Posterior vena cava (tissue), 2 donors: ENCODE measurements at places on chromosomes 2 and 18. TPM values are rescaled to one million over a fixed set of nuclear protein-coding genes. Genes with fewer than 3 reads are reported as not detected.

The PPP1R1C gene
- 0.43 TPM for total RNA-seq

The MRPS9 gene
- 14.4 TPM for total RNA-seq

The EPB41L3 gene
- total RNA-seq = 82.9 TPM

The ZNF892 gene
- total RNA-seq = 4.1 TPM

The NAT8 gene
- total RNA-seq = not detected

The MOGAT1 gene
- not detected for total RNA-seq

The STPG4 gene
- total RNA-seq = 0.52 TPM

The CDH20 gene
- total RNA-seq = 0.38 TPM

The CCDC68 gene
- 4.7 TPM for total RNA-seq

The ALK gene
- 0.37 TPM for total RNA-seq

DNA sequence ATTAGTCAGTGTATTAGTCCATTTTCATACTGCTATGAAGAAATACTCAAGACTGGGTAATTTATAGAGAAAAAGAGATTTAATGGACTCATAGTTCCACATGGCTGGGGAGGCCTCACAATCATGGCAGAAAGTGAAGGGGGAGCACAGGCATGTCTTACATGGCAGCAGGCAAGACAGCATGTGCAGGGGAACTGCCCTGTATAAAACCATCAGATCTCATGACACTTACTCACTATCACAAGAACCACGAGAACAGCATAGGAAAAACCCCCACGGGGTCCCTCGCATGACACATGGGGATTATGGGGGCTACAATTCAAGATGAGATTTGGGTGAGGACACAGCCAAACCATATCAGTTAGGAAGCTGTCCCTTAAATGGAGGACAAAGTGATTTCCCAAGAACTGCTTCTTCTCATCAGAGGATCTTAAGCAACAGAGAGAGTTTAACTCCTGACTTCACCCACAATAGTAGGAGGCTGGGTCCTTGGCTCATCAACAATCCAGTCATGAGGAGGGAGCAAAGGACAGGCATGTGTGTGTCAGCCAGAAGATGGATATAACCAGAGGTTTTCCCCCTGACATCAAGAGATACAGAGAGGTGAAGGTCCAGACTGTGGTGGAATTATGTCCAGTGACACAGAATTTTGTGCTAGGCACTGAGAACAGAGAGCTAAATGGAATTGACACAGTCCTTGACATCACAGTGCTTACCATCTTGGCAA lies 203.8 kb upstream of the SH3BP4 start:
- no peak for DNase-seq

DNA sequence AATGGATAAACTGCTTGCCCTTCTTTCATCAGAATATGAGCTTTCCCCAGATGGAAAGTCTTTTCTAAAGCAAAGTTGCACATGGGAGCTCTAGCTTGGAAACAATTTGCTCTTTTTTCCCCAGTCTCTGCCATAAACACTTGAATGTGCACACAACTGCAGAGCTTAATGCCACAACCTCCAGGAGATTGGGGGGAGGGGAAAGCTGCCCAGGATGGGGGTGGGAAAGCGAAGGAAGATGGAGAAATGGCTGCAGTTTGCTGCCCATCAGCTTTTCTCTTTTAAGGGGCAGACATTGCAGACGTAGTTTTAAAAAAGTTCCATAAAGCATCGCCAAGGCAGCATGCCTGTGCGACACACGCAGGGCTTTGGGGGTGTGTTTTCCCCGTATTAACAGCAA lies 1.5 kb downstream of the ACKR3 start:
- peak; percentile 62 for DNase-seq

- peak; percentile 78 for DNase-seq
Observed at GRCh38 chr2:120892967-120893667, 157.4 kb downstream of the GLI2 start.

DNA sequence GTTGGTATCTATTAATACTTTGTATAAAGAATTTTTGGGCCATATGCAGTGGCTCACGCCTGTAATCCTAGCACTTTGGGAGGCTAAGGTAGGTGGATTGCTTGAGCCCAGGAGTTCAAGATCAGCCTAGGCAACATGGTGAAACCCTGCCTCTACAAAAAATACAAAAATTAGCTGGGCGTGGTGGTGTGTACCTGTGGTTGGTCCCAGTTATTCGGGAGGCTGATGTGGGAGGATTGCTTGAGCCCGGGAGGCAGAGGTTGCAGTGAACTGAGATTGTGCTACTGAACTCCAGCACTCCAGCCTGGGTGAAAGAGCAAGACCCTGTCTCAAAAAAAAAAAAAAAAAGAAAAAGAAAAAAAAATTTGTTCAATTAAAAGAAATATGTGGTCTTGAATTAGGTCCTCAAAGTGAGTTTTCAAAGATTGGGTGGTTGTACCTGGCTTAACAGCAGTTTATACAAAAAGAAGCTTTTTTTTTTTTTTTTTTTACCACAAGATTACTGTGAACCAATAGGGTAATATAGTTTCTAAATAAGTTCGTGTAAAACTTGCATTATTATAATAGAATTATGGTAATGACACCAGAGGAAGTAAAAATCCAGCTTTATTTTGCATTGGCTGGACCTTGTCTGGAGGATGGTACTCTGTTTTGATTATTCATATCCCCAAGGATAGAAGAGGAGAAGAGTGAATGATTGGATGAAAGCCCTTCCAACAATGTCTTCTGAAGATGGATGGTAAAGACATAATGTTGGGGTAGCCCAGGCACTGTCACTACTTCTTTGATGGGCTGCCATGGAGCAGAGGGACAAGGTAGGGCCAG lies 210.3 kb downstream of the MYCN start:
- DNase-seq = no peak

DNA sequence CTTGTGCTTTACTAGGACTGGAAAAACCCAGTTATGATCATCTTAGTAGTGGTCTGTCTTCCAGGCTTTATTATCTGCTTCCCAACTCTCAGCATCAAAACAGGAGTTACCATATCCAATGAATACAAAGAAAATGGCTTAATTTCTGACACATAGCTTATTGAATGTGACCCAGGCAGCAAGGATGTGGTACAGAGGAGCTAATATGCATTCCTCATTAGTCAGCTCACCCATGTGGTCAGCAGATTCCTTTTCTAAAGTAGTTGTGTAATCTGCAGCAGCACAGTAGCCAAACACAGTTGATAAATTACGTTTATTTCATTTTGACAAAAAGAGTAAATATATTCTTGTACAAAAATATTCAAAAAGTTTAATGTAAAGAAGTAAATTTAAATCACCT lies 43.6 kb downstream of the TSPYL6 start:
- no peak for DNase-seq

GRCh38 chr2:20931346-20931745 lies 108.4 kb upstream of the LDAH start:
- DNase-seq = no peak

DNA sequence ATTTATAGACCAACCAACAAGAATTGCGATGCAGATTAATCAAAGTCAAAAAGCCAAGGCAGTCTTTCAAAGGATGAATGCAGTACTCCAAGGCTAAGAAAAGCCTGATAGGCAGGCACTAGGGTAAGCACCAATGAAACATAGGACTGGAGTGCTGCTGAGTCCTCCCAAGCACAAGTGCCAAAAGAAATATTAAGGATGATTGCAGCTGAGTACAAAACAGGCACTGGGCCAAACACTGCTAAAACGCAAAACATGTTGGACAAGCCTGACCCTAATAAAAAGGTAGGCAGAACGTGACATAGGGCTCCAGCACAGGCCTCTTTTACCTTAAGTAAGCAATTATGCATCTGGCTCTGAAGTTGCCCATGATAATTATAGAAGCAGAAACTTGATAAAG lies 160.1 kb upstream of the LRP1B start:
- no peak for DNase-seq

GRCh38 chr2:204515416-204515815 lies 29.9 kb upstream of the PARD3B start:
- no peak for DNase-seq

DNA sequence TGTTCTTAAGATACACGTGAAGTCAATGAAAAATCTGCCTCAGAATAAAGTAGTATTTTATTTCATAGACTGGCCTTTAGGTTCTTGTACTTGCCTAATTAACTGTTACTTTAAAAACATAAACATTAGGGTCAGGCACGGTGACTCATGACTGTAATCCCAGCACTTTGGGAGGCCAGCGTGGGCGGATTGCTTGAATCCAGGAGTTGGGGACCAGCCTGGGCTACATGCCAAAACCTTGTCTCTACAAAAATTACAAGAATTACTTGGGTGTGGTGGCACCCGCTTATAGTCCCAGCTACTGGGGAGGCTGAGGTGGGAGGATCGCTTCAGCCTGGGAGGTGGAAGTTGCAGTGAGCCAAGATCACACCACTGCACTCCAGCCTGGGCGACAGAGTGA lies 16.0 kb upstream of the SNORC start:
- DNase-seq = no peak

GRCh38 chr2:37585295-37585908 lies 86.0 kb downstream of the CDC42EP3 start:
- DNase-seq = no peak

DNA sequence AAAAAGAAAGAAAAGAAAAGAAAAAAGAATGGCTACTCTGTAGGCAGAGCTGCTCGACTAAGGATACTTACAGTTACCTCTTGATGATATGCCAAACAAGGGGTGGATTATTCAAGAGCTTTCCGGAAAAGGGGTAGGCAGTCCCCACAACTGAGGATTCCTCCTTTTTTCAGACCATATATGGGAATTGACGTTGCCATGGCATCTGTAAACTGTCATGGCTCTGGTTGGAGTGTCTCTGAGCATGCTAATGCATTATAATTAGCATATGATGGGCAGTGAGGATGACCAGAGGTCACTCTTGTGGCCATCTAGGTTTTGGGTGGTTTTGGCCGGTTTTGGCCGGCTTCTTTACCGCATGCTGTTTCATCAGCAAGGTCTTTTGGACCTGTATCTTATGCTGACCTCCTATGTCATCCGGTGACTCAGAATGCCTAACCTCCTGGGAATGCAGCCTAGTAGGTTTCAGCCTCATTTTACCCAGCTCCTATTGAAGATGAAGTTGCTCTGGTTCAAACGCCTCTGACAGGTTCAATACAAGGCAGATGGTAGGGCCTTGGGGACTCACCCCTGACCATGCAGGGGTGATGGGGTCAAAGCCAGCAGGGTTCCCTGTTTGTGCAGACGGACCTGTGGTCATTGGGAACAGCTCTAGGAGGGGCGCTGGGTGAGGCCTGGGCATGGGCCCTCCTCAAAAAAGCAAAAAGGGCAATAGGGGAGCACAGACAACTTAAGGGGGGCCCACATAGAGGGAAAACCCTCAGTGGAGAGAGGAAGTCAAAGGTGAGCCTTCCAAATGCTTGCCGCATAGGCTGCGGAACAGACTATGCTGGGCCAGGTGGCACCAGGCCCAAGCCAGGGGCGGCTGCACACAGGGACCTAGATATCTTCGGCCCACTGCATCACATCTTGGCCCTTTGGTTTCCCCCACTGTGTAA lies 251.2 kb upstream of the RAB6C start:
- DNase-seq = peak; percentile 42

- DNase-seq = no peak
Observed at GRCh38 chr2:45895241-45895861, 243.9 kb downstream of the PRKCE start.

- no peak for DNase-seq
Observed at GRCh38 chr2:8204711-8205110, 477.1 kb upstream of the ID2 start.

GRCh38 chr18:33275843-33276242 lies 164.7 kb downstream of the CCDC178 start:
- no peak for DNase-seq

DNA sequence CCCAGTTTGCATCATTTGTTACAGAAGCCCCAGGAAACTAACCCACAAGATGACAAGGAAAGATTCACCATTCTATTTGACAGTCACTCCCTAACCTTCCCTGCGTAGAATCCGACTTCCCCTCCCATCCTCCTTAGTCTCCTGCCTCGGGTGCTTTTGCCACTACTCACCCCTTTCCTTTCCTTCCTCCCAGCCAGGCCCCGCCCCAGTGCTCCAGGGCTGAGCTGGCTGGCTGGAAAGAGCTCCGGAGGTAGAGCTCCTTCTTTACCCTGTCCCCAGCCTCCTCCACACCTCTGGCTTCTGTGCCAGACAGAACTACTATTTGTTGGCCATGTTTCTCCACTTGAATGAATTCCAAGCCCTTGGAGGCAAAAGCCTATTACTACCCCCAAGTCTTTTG lies 317.6 kb upstream of the NCKAP5 start:
- no peak for DNase-seq

GRCh38 chr2:12156349-12156748 lies 409.9 kb downstream of the LPIN1 start:
- no peak for DNase-seq

DNA sequence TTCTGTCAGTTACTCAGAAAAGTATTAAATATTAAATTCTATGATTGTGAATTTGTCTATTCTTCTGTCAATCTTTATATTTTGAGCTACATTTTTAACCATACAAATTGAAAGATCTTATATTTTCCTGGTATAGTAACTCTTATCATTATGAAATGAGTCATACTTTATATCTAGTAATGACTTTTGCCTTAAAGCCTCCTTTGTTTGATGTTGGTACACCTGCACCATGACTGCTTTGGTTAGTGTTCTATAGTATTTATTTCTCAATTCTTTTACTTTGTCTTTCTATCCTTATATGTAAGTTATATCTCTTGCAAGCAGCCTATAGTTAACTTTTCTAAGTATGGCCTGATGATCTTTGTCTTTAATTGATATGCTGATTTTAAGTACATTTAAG lies 13.0 kb downstream of the ZNF236 start:
- no peak for DNase-seq

DNA sequence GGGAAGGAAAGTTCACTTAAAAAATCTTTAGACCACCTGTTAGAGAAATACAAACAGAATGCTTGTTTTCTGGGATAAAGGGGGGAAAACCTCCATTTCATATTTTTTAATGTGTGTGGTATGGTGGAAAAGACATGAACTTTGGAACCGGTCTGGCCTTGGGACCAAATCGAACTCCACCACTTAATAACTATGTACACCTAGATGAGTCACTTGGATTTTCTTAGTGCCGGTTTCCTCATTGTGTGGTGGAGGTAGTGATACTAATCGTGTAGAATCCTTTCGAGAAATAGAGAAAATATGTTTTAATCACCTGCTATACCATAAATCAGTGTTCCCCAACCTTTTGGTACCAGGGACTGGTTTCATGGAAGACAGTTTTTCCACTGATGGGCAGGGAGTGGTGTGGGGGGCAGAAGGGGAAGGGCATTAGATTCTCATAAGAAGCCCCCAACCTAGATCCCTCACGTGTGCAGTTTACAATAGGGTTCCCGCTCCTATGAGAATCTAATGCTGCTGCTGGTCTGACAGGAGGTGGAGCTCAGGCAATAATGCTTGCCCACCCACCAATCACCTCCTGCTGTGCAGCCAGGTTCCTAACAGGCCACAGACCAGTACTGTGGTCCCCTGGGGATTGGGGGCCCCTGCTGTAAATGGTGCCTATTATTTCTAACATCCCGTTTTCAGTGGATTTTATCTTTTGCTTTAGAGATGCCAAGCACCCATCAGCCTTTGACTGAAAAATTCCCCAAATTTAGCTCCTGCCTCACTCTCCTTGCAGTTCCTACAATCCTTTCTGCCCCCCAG lies 308.8 kb downstream of the PRKCE start:
- DNase-seq = no peak

GRCh38 chr2:204770735-204771134 lies 225.5 kb downstream of the PARD3B start:
- DNase-seq = no peak

- no peak for DNase-seq
Observed at GRCh38 chr2:227703961-227704360, 13.9 kb downstream of the SLC19A3 start.

- no peak for DNase-seq
Observed at GRCh38 chr2:1756456-1756855, 12.1 kb upstream of the PXDN start.

- DNase-seq = no peak
Observed at GRCh38 chr2:160063271-160063670, 856 bp upstream of the PLA2R1 start.

- no peak for DNase-seq
Observed at GRCh38 chr2:165952085-165952484, 1.5 kb downstream of the TTC21B start.
